ENCODE measurements at places on chromosomes 5 and 9. TPM values are rescaled to one million over a fixed set of nuclear protein-coding genes. Genes with fewer than 3 reads are reported as not detected.

- no peak overlapping the region for H3K4me3 ChIP-seq
- H3K36me3 ChIP-seq: no peaks in the 10 kb centered on the region
- H3K4me1 ChIP-seq: no peaks in the 10 kb centered on the region
- no peak for DNase-seq
- H3K27me3 ChIP-seq: no peaks in the 10 kb centered on the region
Measured at GRCh38 chr5:157902449-157903116, 43.6 kb upstream of the CLINT1 start.

- no peak overlapping the region for H3K4me3 ChIP-seq
- no peaks in the 10 kb centered on the region for H3K27me3 ChIP-seq
- no peaks in the 10 kb centered on the region for H3K36me3 ChIP-seq
- H3K4me1 ChIP-seq: no peaks in the 10 kb centered on the region
- DNase-seq: no peak
Measured at GRCh38 chr9:33378121-33378795, 24.1 kb downstream of the AQP7 start.

DNA sequence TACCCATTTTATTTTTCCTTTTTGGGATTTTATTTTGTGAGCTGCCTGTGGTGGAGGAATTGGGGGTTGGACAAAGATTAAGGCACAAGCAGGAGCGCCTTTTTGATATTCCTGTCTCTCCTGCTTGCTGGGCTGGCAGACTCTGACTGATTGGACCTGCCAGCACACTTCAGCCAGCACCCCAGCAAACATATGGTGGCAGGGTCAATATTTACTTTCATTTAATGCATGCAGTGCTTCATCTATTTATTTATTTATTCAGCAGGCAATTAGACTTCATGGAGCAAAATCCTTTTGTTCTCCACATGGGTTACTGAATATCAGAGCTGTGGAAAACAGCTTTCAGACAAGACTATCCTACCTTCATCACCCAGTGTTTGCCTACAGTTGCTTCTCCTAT, 48.4 kb upstream of the EPB41L4A start:
- H3K36me3 ChIP-seq: no peaks in the 10 kb centered on the region
- DNase-seq: no peak
- no peaks in the 10 kb centered on the region for H3K27me3 ChIP-seq
- H3K4me1 ChIP-seq: no peaks in the 10 kb centered on the region
- no peak overlapping the region for H3K27ac ChIP-seq
- H3K4me3 ChIP-seq: no peak overlapping the region

Gene FOXD4L6
- not detected for total RNA-seq

Gene FSTL4
- 5.0 TPM for total RNA-seq

Gene UBTD2
- total RNA-seq: 29.3 TPM

Gene ESM1
- not detected for total RNA-seq

Gene PCDHB9
- 3.8 TPM for total RNA-seq

Gene SEMA6A
- 325 TPM for total RNA-seq

Data from endodermal cell (in vitro differentiated cells).